ENCODE measurements at places on chromosomes 5 and 9.

DNA sequence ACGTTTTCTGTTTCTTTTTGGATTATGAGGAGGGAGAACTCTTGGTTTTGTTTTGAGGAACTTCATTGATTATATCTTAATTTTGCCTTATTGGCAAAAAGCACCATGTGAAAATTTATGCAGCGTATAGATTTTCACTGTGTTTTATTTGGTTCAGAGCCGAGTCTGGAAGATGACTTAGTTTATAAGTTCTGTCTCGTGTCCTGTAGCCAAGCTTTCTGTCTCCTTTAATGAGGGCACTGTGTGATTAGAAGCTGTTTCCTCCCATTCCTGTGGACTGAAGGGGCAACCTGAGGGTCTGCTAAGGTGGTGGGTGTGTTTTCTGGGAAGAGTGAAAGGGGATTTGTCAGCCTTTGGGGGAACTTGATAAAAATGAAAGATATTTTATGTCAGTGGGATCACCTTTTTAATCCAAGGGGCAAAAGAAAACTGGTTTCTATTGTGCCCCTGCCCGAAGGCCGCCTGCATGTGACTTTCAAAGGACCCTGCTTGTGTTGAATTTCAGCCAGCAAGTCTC is 262.1 kb downstream of the FANCC start:
- no peak for DNase-seq

GRCh38 chr5:113678924-113679575 is 165.6 kb downstream of the YTHDC2 start:
- DNase-seq, result no peak

GRCh38 chr9:71783120-71783523 is 14.8 kb upstream of the CEMIP2 start:
- peak; percentile 46 for DNase-seq

GRCh38 chr9:131528886-131529505 is 2.1 kb downstream of the UCK1 start:
- no peak for DNase-seq

DNA sequence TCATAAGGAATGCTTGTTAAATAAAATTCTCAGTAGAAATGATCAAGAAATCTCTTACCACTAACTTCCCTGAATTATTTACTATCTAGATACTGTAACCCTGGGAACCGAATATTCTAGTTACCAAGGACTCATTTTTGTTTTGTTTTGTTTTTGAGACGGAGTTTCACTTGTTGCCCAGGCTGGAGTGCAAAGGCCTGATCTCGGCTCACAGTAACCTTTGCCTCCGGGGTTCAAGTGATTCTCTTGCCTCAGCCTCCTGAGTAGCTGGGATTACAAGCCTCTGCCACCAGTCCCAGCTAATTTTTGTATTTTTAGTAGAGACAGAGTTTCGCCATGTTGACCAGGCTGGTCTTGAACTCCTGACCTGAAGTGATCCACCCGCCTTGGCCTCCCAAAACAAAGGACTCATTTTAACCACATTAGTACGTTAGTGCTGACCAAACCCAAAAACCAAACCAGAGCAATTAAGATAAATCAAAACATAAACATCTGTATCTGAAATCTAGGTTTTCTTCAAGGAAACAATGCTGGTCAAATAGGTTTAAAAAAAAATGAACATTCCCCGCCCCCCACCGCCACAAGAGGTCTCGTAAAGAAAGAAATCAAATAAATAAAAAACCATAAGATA is 3.7 kb downstream of the TXN start:
- DNase-seq, result no peak

GRCh38 chr5:133694181-133694831 is 82.0 kb upstream of the FSTL4 start:
- no peak for DNase-seq

- no peak for DNase-seq
These were observed 33.4 kb upstream of the ARRDC3 start for GRCh38 chr5:91416491-91416890.

DNA sequence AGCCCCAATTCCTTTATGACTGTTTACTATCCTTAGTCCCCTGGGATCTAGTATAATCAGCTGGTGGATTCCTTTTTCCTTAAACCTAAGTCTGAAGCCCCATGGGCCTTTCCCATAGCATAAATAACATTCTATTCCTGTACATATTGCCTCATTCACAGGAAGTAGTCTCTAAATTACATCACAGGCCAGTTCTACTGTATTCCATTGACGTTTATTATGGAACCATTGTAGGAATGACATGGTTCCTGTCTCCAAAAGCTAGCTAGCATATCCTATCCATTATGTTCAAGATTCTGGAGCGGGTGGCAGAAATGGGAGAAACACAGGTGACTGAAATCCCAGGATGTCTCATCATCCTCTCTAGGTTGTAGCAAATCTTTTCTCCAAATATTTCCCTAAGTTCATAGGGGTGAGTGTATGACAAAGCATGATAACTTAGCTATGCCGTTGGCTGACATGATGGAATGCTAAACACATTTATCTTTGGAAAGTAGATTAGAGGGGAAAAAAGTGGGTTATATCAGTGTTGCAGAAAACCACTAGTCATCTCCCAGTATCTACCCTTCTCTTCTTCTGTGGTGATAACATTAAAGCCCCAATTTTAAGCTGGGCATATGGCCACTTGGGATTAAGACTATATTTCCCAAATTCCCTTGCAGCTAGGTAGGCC is 140.1 kb downstream of the FGF1 start:
- DNase-seq, result no peak

DNA sequence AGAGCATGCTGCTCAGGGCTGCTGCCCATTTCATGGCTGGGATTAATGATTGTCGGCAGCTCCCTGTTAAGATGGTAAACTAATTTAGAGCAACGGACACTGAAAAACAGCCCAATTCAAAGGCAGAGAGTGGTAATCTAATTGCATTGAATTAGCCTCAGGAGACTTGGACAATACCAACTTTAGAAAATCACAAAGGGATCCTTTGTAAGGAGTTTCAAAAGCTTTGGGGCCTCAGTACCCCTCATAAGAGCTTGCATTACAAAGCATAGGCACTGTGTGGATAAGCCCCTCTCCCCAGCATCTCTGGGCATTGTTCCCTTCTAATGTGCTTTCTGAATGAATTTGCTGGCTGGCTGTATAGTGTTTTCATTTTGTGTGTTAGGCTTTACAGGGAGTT is 6.7 kb downstream of the GLRA1 start:
- no peak for DNase-seq

DNA sequence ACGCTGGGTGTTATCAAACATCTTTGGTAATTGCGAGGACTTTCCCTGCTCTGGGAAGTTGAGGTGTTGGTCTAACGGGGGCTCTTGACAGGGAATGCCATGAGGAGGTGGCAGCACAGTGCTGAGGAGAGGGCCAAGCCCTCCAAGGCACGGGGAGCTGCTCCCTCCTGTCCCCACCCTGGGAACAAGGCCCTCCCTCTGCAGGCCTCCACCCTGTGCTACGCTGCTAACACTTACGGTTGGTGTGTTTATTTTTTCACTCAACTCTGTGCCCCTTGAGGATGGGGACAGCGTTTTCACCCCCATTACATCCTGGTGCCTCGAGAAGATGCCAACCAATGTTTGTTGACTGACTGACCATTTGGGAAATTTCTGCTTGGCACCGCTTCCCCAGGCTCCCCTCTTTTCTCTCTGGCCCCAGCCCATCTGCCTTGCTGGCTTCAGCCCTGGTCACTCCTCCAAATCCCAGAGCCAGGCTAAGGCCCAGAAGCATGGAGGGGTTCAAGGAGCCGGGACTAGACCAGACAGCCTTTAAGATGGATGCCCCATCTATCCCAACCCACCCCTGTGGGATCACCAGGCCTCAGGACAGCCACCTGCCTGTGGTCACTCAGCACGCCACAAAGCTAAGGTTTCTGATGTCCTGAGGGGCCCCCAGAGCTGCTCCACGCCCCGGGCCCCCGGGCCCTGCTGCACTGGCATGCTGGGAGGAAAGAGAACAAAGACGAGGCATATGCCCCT is 125.7 kb downstream of the BARX1 start:
- no peak for DNase-seq

- DNase-seq, result no peak
These were observed 190.7 kb upstream of the TAS2R1 start for GRCh38 chr5:9820691-9821449.

DNA sequence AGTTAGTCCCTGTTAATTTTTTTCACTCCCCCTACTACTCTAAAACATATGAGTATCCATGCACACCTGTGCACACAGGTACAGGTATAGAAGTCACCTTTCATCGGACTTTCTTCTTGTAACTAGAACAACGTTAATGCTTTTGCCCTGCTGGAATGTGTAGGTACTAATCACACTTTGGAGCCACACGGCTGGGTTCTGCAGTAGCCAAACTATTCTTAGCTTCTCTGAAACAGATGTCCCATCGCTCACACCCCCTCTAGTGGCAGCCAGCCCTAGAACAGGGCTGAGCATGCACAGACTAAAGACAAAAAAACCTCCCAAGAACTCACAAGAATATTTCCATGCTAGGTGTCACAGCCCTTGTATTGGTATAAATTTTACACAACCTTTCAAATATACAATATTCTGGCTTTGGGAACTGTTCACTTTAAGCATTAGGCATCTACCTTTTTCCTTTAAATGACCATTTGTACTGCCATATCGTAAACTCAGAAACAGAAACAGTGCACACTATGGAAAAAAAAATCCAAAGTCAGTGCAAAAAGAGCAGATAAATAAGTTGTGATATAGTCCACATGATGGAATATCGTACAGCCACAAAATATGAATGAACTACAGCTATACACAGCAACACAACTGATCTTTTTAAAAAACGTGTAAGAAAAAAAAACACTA is 64.0 kb downstream of the RETREG1 start:
- DNase-seq, result no peak
